CD4-positive, alpha-beta memory T cell (primary cell): ENCODE measurements at places on chromosomes 16 and 17.

DNA sequence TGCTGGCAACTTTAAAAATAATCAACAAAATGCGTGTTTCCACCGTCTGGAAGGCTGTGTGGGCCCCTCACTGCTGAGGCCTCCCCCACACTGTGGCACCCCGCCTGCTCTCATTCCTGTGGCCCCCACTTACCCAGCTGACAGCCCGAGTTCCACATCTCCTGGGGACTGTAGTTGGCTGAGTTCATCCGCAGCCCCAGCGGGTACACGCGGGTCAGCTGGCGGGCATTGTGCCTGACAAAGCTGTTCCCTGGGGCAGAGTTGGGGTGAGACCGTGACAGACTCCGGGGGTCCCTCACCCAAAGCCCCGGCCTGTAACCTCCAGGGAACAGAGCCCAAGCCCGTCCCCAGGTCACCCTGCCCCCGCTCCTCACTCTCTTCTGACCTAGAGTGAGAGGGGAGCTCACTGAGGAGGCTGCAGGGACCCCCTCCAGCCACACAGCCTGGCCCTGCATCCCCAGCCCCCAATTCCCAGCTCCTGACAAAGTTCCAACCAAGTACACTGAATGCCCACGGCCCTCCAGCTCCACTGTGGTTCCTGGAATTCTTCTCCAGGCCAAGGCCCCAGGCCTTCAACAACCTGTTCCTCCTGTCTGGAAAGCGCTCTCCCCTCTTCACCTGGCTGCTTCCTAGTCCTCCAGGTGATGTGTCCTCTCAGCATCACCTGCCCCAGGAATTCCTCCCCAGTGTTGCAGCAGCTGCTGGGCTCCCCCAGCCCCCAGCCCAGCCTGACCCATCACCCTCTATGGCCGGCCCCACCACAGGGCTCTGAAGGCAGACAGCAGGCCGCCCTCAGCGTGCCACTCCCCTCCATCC, 18.0 kb downstream of the PLCD3 start:
- DNase-seq = no peak

DNA sequence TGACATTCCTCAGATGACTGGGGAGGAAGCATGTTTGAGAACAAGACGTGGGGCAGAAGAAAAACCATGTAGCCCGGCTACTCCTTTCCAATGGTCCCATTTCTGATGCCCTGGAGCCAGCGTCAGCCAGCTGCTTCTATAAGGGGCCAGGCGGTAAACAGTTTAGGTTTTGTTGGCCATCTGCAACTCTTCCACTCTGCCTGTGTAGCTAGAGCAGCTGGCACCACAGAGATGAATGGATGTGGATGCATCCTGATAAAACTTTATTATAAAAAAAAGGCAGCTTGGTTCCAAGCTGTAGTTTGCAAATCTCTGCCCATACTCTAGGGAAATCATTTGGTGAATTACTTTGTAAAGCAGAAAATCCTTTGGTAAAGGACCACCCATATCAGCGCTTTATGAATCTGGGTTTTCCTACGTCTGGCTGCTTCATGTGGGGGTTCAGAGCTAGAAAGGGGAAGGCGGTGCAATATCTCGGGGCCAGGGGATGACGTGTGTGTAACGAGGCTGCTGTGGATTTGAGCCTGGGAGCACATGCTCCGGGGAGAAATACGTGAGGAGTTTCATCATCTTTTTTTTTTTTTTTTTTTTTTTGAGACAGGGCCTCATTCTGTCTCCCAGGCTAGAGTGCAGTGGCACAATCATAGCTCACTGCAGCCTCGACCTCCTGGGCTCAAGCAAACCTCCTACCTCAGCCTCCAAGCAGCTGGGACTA, 3.4 kb upstream of the SRL start:
- DNase-seq = no peak

DNA sequence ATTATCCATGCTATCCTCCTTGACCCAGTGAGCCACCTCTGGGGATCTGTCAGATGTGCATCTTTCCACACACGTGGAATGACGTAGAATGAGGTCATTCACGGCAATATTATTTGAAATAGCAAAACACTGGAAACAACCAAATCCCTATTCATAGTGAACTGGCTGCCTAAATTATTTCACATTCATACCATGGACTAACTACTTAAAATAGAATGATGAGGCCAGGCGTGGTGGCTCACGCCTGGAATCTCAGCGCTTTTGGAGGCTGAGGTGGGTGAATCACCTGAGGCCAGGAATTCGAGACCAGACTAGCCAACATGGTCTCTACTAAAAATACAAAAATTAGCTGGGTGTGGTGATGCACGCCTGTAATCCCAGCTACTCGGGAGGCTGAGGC, 75.5 kb downstream of the RAP1GAP2 start:
- no peak for DNase-seq

GRCh38 chr16:54236773-54237172, 49.8 kb downstream of the IRX3 start:
- DNase-seq = no peak

- DNase-seq = no peak
These were observed 96.9 kb downstream of the RAB11FIP4 start for GRCh38 chr17:31488264-31488981.

DNA sequence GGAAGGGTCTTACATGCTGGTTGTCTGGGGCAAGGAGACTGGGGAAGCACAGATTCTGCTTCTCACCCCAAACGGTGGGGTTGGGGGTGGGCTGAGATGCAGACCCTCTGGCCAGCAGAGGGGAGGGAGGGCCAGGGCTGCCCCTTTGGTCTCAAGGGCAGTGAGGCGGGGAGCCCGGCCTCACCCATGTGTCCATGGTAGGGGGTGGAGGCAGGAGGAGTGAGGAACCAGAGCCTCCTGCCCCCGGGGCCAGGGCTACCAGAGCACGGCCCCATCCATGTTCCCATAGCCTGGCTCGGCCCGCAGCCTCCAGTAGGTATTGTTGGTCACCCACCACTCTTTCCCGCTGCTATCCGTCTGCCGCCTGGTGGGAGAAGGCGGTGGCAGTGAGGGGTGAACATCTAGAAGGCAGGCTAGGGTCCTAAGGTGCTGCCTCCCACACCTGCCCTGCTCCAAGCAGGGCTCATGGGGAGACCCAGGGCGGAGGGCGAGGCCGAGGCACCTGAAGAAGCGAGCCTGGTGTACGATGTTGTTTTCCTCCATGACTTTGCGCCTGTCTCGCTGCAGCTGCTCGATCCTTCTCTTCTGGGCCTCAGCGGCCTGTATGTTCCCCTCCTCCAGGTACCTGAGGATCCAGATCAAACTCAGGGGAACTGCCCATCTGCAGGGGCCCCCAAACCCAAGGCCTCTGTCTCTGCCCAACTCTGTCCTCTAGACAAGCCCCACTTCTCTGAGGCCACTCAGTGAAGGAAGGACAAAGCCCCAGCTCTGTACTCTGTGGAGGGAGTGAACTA, 13.4 kb downstream of the OSBPL7 start:
- DNase-seq = no peak
